Stimulated activated CD4-positive, alpha-beta T cell treated with anti-CD3 and anti-CD28 coated beads, Interleukin-1b, Interleukin-23, amount 100 ng/mL, for 1 hour (primary cell): ENCODE measurements at places on chromosomes 7 and 10.
A peak's percentile ranks its signal among the peaks of the same experiment; 100 is the strongest.

- DNase-seq = no peak
Observed at GRCh38 chr10:58512491-58513187, at the start of gene BICC1. TSS of gene BICC1 (plus strand) at chr10:58512872. CDS start at chr10:58513144, 272 bp downstream.

DNA sequence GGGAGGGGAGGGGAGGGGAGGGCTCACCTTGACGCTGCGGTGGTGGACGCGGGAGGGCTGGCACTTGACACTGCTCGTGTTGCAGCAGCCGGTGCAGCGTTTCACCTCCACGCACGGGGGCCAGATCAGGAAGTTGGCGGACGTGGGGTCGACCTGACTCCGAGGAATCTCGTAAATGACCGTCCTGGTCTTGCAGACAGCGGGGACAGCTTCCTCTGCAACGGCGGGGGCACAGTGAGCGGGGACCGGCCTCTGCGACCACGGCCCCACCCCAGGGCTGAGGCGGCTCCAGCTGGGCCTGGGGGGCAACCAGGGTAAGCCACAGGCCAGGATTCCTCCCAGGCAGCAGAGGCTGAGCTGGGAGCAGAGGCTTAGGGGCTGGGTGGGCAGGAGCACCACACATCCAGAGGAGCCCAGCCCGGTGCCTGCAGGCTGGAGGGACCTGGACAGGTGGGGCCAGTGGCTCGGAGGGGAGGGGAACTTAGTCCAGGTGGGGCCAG is 8.8 kb downstream of the PDGFA start:
- no peak for DNase-seq

- DNase-seq = no peak
Observed at GRCh38 chr7:134362587-134363483, 46.1 kb upstream of the SLC35B4 start.

GRCh38 chr7:79236352-79237028 is 217.0 kb downstream of the MAGI2 start:
- DNase-seq = no peak

GRCh38 chr7:106111655-106112117 is 426 bp downstream of the SYPL1 start:
- DNase-seq = no peak

DNA sequence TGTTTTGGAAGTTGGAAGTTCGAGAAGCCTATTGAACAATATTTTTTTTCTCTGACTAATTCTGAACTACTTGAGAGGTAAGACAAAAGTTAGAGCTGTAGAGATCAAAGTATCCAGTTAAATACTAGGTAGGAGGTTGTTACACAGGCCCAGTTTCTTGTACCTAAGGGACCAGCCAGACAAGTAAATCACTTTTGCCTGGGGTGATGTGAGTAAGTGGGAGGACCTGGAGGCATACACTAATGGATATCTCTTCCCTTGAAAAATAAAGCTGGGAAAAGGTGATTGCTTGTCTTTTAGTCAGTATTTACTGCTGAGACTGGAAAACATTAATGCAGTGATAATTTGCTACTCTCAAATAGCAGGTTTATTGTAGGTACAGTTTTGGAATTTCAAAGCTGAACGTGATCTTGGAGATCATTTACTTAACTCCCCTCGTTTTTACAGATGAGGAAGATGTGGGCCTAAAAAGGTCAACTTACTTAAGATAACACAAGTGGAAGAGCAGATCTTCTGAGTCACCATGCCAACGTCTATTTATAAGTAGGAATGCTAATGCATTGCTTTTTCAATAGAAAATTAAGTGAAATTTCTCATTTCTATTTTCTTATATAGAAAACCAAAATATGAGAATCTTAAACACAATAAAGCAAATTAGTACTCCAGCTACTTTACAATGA is 181.3 kb downstream of the PPP1R9A start:
- DNase-seq = no peak

DNA sequence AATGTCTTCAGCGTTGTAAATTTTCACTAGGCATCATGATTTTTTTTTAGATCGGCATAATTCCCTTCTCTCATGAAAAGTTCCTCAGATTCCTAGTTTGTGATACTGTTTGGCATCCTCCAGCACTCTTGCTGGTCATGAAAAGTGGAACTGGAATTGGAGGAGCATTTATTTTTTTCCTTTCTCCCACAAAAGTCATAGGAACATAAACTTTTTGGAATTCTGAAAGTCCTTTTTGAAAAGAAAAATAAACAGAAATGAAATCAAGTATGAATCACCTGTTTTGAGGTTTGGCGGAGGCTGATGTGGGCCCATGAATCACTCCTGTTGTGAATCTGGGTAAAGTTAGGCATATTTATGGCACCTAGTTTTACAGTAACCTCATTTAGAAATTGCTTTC is 17.7 kb downstream of the CACNB2 start:
- no peak for DNase-seq

- DNase-seq = no peak
Observed at GRCh38 chr7:54995610-54996363, 23.0 kb upstream of the EGFR start.

GRCh38 chr7:158255558-158255957 is 332.1 kb downstream of the PTPRN2 start:
- DNase-seq = no peak

GRCh38 chr10:37390926-37391325 is 265.5 kb downstream of the ANKRD30A start:
- DNase-seq = no peak

- no peak for DNase-seq
Observed at GRCh38 chr10:7506571-7506970, 95.7 kb upstream of the SFMBT2 start.

- no peak for DNase-seq
Observed at GRCh38 chr7:70426249-70426880, 705.6 kb upstream of the GALNT17 start.

- DNase-seq = no peak
Observed at GRCh38 chr7:69677881-69678493, 79.7 kb downstream of the AUTS2 start.

GRCh38 chr10:113518816-113519591 is 33.8 kb upstream of the HABP2 start:
- DNase-seq = no peak

- DNase-seq = no peak
Observed at GRCh38 chr7:155377071-155377837, 79.6 kb downstream of the INSIG1 start.

DNA sequence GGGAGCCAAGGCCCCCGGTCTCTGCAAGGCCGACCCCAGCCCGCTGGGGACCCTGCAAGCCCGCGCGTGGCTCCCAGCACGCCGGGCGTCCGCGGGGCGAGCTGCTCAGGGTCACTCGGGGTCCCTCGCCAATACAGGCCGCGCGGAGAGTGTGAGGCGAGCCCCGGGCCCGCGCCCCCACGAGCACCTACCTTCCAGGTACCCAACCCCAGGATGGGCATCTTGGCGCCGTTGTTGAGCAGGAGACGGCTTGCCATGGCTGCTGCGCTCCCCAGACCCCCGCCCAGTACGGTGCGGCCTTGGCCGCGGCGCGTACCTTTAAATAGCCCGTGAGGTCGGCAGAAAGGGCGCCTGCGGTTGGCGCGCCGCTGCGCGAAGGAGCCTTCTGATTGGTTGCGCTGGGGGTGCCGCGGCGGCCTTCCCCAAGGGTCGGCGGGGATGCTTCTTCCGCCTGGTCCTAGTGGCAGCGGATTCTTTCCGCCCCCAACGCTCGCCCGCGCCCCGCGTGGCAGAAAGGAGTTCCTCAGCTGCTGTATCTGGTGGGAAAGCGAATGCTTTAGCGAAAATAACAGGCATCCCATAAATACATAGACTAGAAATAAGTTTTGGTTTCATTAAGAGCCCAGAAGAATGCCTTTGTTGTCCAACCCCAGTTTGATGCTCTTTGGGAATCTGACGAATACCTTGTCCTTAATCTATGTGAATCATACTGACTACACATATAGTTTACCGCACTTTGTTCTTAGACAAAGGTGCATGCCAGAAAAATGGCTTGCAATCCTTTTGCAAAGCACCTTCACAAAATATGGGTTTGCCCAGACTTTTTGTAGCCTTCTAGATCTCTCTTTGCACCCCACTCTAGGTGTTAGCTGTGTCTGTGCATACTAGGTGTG is at the start of gene AKR1B1:
AKR1B1 (minus strand) TSS at position 295 of the 893 bp plus-strand sequence; CDS start at position 257, 38 bp downstream.
- peak; percentile 61 for DNase-seq

- DNase-seq = no peak
Observed at GRCh38 chr7:151129117-151129959, 38.2 kb downstream of the GBX1 start.

- DNase-seq = no peak
Observed at GRCh38 chr7:24365606-24366005, 81.6 kb downstream of the NPY start.

DNA sequence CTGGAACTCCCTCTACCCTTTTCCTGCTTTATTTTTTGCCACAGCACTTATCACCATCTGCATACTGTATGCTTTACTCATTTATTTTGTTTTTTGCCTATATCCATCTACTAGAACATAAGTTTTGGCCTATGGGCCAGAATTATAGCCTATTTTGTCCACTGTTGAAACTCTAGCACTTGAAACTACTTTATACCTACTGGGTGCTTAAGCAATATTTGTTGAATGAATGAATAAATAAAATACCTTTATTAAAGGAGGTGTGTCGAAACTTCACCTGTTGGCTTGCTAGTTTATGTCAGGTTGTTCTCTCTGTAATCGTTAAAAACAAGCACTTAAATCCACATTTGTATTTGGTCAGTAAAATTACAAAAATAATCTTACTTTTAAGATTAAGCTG is 53.3 kb downstream of the MTERF1 start:
- no peak for DNase-seq

GRCh38 chr7:102081244-102081627 is 205.4 kb upstream of the SH2B2 start:
- DNase-seq = no peak

DNA sequence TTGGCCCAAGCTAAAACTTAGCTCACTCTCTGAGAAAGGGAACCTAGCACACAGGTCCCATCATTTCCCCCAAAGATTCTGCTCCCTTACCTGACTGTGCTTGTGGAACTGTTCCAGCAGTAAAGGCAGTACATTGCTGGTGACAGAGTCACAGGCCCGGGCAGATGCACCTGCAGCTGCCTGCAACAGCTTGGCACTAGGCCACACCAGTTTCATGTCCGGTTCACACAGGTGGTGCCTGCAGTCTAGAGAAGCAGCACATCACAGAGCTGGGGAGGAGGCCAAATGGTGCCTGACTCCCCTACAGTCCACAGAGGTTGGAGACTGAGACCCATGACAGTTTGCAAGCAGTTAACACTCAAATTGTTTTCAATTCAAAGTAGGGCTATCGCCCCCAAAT is 22.2 kb downstream of the ZDHHC16 start:
- DNase-seq = no peak

DNA sequence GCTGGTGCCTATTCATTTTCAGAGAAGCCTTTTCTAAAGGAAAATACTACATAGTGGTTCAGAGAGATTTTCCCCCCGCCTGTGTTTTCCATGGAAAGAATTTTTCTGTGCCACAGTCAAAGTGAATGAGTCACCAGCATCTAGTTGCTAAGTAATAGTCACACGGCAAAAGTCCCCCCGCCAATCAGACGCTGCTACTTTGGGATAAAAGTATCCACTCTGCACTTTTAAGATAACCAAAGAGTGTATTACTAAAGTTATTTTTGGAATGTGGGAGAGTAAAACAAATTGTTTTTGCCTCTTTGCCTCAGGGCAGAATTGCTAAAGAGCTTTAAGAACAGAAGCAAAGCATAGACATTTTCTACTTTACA is 23.5 kb downstream of the ABLIM1 start:
- DNase-seq = no peak

DNA sequence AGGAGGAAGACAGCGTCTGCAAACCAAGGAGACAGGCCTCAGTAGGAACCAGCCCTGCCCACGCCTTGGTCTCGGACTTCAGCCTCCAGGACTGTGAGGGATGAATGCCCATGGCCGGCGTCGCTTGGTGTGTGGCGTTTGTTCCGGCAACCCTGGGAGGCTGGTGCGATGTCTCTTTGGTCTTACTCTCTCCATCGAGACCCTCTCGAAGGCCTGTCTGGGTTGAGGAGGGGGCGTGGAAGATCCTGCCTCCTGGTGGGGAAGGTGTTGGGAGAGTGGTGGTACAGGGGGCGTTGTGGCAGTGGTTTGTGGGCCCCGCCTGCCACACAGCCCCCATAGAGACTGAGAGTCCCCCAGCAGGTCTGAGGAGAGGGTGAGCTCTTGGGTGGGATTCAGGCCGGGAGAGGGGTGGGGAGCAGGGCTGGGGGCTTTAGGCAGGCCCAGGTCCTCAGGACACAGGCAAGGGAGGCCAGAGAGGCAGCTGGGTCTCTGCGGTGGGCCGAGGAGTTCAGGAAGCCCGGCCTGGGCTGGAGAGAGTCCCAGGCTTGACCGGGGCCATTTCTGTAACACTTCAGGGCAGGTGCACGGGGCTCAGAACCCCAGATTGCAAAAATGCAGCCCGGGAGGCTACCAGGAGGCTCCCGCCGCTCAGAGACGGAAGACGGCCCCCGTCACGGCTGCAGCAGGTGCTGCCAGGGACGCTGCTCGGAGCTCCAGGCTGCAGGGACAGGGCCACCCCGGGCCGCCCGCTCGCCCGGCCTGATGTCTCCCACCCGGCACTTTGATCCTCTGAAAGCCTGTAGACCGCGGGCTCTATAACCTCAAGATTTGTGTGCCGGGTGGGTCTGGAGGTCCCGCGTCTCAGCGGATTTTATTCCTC is 33.8 kb upstream of the PSMG3 start:
- DNase-seq = no peak

GRCh38 chr7:116439841-116440549 is 59.5 kb upstream of the CAV2 start:
- DNase-seq = no peak

GRCh38 chr7:14045651-14046050 is 56.2 kb upstream of the ETV1 start:
- no peak for DNase-seq

GRCh38 chr7:43612599-43613589 is 30.0 kb downstream of the STK17A start:
- DNase-seq = no peak

DNA sequence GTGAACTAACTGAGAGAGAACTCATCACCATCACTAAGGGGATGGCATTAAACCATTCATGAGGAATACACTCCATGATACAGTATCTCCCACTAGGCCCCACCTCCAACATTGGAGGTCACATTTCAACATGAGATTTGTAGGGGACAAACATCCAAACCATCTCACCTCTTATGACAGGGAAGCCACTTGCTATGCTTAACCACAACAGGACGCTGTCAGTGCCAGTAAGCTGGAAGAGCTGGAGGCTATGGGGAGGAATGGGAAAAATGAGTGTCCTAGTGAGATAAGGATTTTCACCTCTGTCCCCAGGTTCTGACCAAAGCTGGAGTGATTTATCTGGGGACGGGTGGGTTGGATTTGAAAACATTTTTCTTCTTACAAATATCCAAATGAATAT is 17.6 kb downstream of the PLCE1 start:
- DNase-seq = no peak

- no peak for DNase-seq
Observed at GRCh38 chr10:78831461-78831860, 237.3 kb upstream of the ZMIZ1 start.
